ENCODE measurements at places on chromosomes 4 and X.

DNA sequence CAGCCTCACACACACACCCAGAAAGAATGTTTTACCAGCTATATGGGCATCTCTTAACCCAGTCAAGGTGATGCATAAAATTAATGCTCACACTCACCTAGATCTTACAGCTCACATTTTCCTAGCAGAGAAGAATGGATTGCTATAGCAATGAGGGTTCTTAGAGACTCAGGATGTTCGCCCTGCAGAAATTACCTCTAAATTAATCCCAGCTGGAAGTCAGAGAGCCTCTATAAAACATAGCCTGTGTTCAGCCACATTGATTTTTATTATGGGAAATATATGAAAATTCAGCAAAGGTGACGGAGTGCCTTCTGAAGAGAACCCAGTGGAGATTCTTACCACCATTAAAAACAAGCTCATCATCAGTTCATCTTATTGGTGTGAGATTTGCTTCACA is 528.3 kb upstream of the ZFP42 start:
- no peak for DNase-seq

DNA sequence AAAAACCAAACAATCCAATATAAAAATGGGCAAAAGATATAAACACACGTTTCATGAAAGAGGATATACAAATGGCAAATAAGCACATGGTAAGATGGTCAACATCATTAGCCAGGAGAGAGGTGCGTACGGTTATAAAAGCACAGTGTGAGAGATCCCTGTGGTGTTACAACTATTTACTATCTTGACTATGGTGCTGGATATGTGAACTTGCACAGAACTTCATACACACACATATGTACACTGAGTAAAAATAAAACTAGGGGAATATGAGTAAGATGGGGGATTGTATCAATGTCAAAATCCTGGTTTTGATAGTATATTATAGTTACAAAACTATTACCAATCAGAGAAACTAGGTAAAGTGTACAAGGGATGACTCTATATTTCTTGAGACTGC is 8.4 kb downstream of the FBXO8 start:
- DNase-seq: no peak

- DNase-seq: no peak
Measured at GRCh38 chrX:15748841-15749240, 10.8 kb downstream of the CA5B start.

- no peak for DNase-seq
Measured at GRCh38 chrX:74259885-74260491, 44.0 kb upstream of the ZCCHC13 start.

Measured in body of pancreas (tissue), 4 donors.